GM04504 (cell line): ENCODE measurements at places on chromosomes 7 and 10.

DNA sequence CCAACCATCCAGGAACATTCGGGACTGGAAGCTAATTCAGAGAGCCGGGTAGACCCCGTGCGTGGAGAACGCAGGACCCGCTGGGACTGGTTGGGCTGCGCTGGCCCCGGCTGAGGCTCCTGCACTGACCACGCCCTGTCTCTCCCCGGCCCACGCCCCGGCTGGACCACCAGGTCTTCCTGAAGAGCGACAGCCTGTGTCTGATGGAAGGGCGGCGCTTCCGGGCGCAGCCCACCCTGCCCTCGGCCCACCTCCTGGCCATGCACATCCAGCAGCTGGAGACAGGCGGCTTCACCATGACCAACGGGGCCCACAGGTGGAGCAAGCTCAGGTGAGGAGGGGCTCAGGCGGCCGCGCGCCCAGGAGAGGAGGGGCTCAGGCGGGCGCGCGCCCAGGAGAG lies 10.2 kb upstream of the UTF1 start:
- no peak for DNase-seq

DNA sequence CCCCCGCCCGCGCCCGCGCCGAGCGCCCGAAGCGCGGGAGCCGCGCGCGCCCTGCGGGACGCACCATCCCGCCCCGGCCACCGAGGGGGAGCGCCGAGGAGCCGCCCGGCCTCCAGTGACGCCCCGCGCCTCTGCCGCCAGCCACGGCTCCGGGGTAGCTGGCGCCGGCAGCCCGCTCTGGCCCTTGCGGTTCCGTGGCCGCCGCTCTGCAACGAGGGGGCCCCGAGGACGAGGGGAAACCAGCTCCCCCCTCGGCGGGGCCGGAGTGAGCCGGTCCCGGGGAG lies at the start of gene PAXIP1:
PAXIP1 (minus strand) TSS at position 33 of the 284 bp plus-strand sequence. CDS start 195 bp downstream, outside the sequence.
- DNase-seq = no peak

DNA sequence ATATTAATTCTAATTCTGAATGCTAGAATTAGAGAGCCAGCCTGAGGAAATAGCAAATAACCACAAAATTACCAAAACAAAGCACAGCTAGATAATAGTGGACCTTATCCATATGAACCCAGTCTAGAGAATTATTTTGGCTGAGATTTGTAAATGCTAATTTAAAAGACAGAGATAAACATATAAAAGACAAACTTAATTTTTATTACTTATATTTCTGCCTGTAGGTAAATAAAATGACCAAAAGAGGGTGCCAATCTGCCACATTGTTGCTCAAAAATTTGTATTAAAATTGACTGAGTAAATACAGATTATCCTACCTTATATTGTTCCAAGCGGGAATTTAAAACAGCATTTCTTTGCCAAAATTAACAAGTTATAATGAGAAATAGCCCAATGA lies 20.2 kb downstream of the RTKN2 start:
- DNase-seq = no peak

DNA sequence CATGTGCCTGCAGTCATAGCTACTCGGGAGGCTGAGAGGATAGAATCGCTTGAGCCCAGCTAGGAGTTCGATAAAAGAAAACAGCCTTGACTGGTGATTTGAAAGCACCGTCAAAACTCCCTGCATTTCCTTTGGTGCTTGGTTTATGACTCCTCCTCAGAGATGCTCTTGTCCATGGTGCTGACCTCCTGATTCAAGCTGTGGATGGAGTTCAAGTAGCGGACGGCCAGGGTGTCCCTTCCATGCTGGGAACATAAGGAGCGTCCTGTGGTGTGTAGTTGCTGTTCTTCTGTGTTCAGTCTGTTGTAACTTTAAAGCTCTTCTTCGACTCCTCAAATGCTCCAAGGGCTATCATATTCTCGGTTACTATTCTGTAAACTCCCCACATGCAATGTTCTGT lies 382.5 kb upstream of the KIAA1217 start:
- no peak for DNase-seq

DNA sequence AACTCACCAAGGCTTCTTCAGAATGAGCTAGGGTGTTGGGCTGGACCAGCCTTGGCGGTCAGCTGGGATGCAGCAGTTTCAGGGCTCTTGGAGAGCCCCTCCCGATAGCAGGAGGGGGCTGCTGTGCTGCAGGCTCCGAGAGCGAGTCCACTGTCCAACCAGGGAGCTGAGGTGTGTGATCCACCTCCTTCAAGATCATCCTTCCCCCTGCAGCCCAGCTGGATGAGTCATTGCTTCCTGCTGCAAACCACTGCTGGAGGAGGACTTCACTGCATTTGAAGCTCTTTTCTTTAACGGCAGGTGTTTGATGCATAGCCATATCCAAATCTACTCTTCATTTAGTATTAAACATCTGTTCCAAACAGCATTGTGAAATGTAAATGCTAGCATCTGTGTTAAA lies 54.2 kb upstream of the EBF3 start:
- DNase-seq = no peak

GRCh38 chr10:11144626-11145494 lies 127.2 kb downstream of the CELF2 start:
- no peak for DNase-seq
